Stomach (tissue), 19 donors: ENCODE measurements at places on chromosomes 1 and 21. TPM values are rescaled to one million over a fixed set of nuclear protein-coding genes. Genes with fewer than 3 reads are reported as not detected.

DNA sequence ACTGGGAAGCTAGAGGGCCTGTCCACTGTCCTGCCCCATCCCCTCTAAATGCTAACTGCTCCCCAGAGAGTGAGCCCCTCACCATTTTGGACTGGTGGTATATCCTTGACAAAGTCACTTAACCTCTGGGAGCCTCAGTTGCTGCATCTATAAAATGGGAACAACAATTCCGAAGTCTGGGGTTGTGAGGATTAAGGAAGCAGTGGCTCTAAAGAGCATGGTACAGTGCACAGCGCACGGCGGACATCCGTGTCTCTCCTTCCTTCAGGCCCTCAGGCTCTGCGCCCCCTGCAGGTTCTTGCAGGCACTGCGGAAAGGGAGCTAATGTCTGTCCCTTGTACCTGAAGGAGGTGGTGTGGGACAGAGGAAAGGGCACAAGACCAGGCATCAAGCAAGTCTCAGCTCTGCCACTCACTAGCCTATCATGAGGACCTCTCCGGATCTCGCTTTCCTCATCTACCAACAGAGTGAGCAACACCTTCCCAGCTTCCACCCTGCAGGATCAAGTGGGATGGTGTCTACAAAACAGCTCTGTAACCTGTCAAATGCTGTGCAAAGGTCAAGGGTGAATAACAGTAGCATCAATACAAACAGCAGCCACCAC is 20.1 kb downstream of the ECE1 start:
- H3K27ac ChIP-seq, result no peak overlapping the region
- H3K4me1 ChIP-seq, result peaks cover 52% of the 10 kb centered on the region
- H3K27me3 ChIP-seq, result no peaks in the 10 kb centered on the region
- peak; percentile 78 for DNase-seq

DNA sequence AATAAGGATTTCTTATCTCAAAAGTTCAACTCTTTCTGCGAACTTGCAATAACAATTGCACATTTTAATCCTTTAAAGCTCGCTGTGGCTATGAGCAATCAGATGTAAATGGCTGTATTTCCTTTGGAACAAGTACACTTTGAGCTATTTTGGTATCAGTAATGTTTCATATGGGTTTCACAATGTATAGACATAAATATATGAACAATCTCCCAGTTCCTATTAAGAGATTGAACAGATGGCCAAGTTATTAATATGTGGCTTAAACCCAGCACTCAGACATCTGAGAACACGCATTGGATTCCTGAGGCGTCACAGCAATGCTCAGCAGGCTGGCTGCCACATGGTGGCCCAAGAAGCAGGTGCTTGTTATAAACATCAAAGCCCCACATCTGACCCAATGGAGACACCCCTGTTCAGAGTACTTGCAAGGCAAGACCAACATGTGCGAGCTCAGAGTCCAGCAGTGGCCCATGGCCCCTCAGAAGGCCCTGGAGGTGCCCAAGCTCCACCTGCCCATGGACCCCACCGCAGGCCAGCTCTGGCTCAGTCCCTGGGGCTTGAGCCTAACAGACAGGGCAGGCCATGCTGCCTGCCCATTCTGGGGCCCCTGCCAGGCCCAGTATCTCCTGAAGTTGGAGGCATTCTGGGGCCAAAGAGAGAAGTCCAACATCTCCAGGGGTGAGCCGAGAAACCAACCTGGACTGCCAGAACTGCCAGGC is 23.7 kb downstream of the PSMG1 start:
- no peaks in the 10 kb centered on the region for H3K36me3 ChIP-seq
- H3K27ac ChIP-seq, result no peak overlapping the region
- no peaks in the 10 kb centered on the region for H3K4me1 ChIP-seq
- H3K4me3 ChIP-seq, result no peak overlapping the region
- H3K27me3 ChIP-seq, result no peaks in the 10 kb centered on the region
- DNase-seq, result no peak

DNA sequence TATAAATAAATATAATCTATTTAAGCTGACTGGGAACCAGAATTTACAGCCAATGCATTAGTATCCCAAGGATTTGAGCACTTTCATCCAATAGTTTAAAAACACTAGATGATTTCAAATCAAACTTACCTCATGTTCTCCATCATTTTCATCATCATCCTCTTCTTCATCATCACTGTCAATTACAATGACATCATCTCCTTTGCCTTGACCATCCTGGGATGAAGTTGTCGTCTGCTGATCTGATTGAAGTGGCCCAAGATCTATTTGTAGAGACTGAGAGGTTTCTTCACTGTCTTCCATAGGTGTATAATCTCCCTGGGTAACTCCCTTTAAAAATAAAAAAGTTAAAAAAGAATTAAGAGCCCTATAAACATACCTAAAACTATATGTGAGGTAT is 47.7 kb downstream of the TPR start:
- no peaks in the 10 kb centered on the region for H3K27me3 ChIP-seq
- H3K27ac ChIP-seq, result no peak overlapping the region
- H3K4me3 ChIP-seq, result no peak overlapping the region
- H3K36me3 ChIP-seq, result peaks cover 96% of the 10 kb centered on the region

DNA sequence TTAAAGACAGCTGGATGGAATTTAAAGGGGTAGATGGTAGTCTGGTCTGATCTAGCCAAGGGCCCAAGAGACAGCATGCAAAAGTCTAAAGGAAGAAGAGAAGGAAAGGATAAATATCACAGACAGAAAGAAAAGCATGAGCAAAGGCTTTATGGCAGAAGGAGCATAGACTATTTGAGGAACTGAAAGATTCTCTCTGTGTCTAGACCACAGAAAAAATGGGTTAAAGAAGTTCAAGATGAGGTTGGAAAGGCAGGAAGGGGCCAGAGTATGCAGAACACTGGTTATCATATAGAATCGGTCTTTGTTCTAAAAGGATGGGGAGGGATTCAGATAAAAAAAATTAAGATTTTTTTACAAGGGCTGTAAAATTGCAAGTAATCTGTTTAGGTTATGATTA is 136.8 kb upstream of the SGIP1 start:
- no peak for DNase-seq
- H3K36me3 ChIP-seq, result no peaks in the 10 kb centered on the region
- H3K4me3 ChIP-seq, result no peak overlapping the region
- H3K27me3 ChIP-seq, result no peaks in the 10 kb centered on the region
- H3K4me1 ChIP-seq, result peaks cover 12% of the 10 kb centered on the region
- no peak overlapping the region for H3K27ac ChIP-seq

Gene AGL
- 33.9 TPM for total RNA-seq

Gene CLEC20A
- total RNA-seq, result not detected

Gene USH2A
- 0.37 TPM for total RNA-seq

Gene F3
- total RNA-seq, result 36.6 TPM

DNA sequence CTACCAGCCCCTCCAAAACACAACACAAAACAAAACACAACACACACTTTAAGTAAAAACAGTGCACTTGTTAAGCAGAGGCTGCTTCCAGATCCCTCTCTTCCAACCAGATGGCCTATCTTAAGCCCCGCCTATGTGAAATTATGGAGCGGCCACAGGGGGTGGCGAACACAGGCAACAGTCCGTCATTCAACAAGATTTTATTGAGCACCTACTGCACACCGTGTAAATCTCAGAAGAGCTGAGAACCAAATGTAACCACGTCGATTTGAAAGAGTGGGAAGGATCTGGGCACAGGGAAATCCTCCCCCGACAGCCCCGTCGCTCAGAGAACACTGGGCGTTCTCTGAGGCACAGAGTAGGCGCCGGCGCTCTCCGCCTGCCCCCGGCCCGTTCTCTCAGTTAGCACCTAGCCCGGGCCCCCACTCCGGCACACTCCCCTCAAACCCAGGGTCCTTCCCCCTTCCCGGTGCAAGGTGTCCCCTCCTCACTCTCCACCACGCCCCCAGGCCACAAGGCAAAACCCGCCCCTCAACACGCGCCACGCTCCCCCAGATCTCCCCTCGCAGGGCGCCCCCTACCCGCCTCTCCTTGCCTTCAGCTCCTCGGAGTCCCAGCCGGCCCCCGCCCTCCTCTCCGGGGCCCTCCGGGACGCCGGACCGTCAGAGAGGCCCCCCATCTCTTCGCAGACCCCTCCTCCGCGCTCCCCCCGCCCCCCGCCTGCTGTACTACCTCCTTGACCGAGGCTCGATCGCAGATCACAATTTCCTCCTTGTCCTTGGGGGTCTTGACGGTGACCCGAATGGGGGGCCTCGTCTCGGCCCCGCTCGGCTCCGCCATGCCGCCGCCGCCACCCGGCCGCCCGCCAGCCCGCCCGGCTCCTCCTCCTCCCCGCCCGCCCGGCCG is 483 bp downstream of the UBQLN4 start:
- peak overlapping the region; percentile 71 for H3K4me3 ChIP-seq
- DNase-seq, result peak; percentile 40

DNA sequence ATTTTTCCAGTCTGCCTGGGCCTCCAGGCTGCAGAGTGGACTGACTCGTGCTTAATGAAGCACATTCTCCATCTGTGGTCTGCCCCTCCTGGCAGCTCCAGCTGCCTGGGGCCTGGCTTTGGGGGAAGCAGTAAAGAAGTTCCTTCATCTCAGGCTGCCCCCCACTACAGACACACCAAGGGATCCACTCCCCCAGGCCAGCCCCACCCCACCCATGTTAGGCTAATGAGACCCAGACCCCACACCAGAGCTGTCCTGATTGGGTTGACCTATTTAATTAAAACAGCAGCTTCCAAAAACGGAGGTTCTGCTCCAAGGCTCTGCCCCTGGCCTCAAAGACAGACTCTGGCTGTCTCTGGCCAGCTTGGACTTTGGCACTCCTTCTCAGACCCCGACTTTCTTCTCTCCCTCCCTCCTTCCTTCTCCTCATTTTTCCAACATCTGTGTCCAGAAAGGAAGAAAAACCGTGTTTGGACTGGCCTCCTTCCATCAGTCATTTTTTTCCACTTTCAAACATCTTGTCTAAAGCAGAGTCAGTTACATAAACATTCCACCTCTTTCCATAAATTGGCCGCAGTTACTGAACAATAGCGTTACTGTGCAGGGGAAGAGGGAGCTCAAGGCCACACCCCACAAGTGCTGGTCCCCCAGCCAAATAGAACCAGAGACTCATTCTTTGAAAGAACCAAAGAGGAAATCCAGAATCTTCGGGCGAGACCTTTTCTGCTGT is 29.7 kb downstream of the SERTAD4 start:
- peaks cover 12% of the 10 kb centered on the region for H3K4me1 ChIP-seq
- H3K27me3 ChIP-seq, result no peaks in the 10 kb centered on the region
- no peaks in the 10 kb centered on the region for H3K36me3 ChIP-seq
- H3K4me3 ChIP-seq, result no peak overlapping the region
- DNase-seq, result peak; percentile 88

Gene PDC
- total RNA-seq, result not detected

- H3K27ac ChIP-seq, result no peak overlapping the region
- H3K4me1 ChIP-seq, result peaks cover 26% of the 10 kb centered on the region
- no peaks in the 10 kb centered on the region for H3K36me3 ChIP-seq
- no peak overlapping the region for H3K4me3 ChIP-seq
- H3K27me3 ChIP-seq, result peaks cover 7% of the 10 kb centered on the region
- DNase-seq, result no peak
Measured at GRCh38 chr1:18322368-18323032, 158.2 kb upstream of the KLHDC7A start.

DNA sequence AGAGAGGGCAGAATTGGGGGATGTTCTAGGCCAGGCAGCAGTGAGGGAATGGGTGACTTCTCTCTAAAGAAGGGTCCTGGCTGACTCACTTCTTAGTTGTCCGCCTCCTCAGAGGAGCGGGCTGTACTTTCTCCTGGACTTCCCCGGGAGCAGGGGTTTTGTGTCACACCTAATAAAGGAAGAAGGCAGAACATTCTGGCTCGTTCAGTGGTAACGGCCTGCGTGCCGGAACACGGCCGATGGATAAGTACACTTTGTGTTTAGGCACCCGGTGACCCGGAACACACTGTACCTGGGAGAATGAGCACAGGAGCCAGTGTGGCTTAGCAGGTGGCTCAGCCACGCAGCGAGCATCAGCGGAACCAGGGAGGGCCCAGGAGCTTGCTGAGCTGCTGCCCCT is 84.7 kb downstream of the FBXO2 start:
- no peaks in the 10 kb centered on the region for H3K36me3 ChIP-seq
- H3K4me1 ChIP-seq, result no peaks in the 10 kb centered on the region
- no peaks in the 10 kb centered on the region for H3K27me3 ChIP-seq
- DNase-seq, result no peak

Gene FCN3
- 2.8 TPM for total RNA-seq

- H3K36me3 ChIP-seq, result no peaks in the 10 kb centered on the region
- no peak overlapping the region for H3K27ac ChIP-seq
- DNase-seq, result no peak
- H3K4me1 ChIP-seq, result no peaks in the 10 kb centered on the region
Measured at GRCh38 chr21:35556536-35556935, 503.8 kb downstream of the SETD4 start.

GRCh38 chr1:97849345-97850340 is 71.2 kb downstream of the DPYD start:
- no peak overlapping the region for H3K4me3 ChIP-seq
- H3K36me3 ChIP-seq, result peaks cover 14% of the 10 kb centered on the region

DNA sequence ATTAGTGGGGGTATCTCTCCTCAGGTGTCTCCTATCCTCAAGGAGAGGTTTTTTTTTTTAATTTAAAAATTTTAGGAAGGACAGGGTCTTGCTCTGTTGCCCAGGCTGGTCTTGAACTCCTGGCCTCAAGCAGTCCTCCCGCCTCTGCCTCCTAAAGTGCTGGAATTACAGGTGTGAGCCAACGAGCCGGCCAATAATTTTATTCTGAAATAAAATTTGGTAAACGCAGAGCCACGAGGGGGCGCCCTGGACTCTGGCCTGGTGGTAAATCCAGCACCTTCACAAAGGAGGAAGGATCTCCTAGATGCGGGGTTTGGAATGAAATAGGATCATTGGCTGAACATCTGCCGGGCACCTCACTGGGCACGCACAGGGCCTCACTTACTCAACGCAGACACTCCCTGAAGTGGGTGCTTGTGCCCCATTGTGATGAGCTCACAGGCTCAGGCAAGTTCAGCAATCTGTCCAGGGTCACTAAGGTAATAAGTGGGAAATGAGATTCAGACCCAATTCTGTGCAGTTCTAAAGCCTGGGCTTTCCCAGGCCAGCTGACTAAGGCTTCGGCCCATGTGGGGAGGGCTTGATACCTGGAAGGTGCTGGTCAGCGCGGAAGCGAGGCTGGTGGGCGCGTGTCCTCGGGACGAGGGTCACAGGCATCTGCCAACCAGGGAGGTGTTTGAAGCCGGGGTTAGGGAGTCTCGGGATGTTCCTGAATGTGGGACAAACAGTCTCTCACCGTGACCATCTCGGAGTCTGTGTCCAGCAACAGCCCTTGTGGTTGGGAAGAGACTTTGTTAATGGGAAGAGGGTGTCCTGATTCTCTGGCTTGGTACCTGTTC is 32.7 kb upstream of the ETV3 start:
- peak; percentile 32 for DNase-seq
- no peaks in the 10 kb centered on the region for H3K4me1 ChIP-seq
- no peak overlapping the region for H3K4me3 ChIP-seq
- no peaks in the 10 kb centered on the region for H3K36me3 ChIP-seq

Gene SYPL2
- total RNA-seq, result 0.45 TPM
